Astrocyte of the spinal cord (primary cell): ENCODE measurements at places on chromosomes 12 and 14.

DNA sequence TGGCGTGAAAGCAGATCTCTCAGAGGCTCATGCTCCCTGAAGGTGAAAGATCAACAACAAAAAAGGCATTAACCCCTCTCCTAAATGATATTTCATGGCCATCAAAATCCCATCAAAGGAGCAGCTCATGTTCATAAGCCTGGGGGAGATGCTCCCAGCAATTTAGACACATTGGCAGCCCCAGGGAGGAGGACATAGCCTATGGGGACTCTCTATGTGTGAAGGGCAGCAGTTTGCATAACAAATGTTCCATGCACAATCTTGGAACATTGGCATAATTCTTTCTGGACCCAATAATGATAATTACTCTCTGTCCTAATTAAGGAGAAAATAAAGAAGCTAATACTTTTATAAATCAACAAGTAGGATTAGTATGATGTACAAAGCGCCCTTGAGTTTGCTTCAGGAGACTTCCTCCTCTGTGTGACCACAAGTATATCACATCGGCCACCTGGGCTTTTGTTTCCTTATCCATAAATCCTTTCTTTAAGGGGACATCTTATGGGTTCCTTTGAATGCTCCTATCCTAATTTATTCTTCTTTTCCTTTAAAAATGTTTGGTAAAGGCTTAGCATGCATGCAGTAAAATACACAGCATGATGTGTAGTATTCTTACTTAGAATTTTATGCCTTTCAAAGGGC is 161.9 kb upstream of the PLEKHG7 start:
- DNase-seq: no peak

DNA sequence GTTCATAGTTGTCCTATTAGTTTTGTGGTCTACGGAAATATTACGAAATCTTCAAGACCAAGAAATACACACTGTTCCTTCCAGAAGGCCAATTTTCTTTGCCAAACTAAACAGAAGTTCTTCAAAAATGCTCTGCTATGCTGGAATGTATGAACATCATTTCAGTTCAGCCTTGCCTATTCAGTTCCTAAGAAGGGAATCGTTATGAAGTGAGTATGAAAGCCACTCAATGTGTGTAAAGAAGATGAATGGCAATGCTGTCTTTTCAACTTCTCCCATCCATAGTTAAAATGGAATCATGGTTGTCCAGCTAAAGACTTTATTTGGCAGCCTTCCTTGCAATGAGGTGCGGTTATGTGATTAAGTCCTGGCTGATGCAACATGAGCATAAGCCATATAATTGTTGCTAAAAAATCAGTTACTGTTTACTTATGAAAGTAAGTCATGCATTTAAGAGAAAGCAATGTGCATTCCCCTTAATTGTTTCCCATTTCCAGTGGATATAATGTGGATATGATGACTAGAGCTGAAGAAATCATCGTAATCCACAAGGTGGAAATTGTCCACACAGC is 73.8 kb upstream of the PTPRR start:
- DNase-seq: peak; percentile 87

DNA sequence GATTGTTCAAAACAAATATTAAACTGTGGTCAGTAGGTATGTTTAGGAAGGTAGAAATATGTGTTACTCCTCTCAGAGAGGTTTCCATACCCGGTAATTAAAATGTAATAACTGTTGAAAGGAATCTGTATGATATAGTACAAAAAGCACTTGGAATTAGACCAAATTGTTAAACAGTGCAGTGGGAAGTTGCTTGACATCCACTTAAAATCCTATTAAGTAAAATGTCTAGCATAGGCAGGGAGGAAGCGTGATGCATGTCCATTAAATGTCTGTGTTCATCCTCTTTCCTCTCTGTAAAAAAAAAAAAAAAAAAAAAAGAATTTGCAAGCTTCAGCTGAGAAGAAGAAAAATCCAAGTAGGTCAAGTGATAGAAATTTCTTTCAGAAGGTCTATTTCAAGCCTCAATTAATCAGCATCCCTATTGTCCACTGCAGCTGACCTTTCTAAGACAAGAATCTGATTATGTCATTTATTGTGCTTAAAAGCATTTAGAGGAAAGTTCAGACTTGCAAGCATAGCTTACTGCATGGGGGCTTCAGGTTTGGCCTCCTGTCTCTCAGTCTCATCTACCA is 265.6 kb upstream of the RGS6 start:
- no peak for DNase-seq

DNA sequence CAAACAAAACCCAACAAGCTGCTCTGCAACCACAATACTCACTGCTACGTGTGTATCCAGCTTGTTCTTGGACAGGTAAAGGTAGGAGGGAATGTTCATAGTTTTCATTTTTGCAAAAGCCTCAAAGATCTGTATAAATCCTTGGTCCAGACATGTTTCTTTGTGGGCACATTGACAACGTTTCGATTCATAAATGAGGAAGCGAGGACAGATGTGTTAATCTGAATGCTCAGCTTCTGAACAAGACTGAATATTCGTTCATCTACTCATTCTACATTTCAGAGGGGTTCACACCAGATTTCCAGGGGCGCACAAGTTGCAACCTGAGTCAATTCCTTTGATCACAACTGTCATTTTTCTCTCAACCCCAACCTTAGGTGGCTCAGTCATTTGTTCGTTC is 134.4 kb downstream of the LLPH start:
- no peak for DNase-seq

DNA sequence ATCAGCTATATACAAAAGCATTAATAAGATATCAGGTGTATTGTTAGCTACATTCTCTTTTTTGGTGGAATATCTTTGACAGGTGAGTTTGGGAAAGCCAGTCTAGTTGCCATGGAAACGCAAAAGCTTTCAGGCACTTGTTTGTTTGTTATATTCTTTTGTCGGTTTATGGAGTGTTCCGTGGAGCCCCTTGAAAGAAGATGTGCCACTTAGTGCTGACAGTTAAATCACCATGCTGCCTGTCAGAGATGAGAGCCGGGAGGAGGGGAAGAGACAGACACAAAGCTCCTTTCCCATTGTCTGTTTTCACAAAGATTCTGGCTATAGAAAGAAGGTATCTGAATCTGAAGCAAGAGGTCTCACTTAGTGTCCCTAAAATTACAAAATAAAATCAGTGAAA is 170.8 kb downstream of the SNAPC1 start:
- no peak for DNase-seq

DNA sequence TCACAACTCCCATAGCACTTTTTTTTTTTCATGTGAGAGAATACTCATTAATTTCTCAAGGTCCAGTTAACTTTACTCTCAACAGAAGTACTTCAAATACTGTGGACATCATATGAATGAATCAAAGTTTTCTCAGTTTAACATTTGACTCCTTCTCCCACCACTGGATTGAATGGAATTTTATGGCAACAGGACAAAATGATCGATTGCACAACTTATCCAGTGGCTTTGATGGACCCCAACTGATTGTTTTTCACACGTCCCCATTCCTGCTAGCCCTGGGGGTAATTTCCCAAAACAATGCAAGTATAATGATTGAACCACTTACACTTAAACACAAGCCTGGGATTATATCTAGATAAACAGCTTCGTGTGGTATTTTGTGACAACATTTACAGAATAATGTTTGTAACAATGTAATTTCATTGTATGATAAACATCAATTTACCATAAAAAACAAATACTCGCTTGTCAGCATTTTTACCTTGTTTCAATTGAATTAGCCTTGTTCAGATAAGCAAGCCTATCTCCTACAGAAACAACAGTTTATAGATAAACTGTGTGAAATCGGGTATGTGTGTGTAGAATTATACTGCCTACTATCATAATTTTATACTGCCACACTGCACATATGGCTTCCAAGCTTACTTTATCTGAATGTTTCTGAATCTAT is 60.9 kb downstream of the SOX5 start:
- peak; percentile 15 for DNase-seq

- no peak for DNase-seq
Measured at GRCh38 chr12:26176725-26177124, 18.6 kb upstream of the SSPN start.

GRCh38 chr14:75497191-75497590 is 25.1 kb upstream of the BATF start:
- no peak for DNase-seq

GRCh38 chr12:90947869-90948268 is 7.1 kb downstream of the CCER1 start:
- no peak for DNase-seq

GRCh38 chr12:121223292-121224285 is 13.7 kb downstream of the P2RX4 start:
- no peak for DNase-seq

- no peak for DNase-seq
Measured at GRCh38 chr12:123910761-123911193, 61.9 kb downstream of the CCDC92 start.

DNA sequence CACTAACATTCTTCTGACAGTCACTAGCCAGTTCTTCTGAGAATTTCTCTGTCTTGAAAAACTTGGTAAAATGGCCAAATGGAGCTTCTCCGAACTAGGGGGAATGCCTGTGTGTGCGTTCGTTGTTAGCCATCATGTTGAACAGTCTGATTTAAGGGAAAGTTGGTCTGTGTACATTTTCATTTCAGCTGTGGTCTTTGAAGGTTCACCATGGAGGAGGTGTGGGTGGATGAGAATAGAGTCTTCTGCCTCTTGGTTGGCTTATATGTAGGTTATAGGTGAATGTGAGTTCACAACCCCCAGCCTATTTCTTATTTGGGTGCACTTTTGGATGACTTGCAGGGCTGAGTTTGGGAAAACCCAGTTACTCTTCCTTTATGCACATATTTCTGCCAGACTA is 12.9 kb downstream of the ETV6 start:
- DNase-seq: no peak

GRCh38 chr14:100994756-100995330 is 91.3 kb upstream of the RTL1 start:
- no peak for DNase-seq

DNA sequence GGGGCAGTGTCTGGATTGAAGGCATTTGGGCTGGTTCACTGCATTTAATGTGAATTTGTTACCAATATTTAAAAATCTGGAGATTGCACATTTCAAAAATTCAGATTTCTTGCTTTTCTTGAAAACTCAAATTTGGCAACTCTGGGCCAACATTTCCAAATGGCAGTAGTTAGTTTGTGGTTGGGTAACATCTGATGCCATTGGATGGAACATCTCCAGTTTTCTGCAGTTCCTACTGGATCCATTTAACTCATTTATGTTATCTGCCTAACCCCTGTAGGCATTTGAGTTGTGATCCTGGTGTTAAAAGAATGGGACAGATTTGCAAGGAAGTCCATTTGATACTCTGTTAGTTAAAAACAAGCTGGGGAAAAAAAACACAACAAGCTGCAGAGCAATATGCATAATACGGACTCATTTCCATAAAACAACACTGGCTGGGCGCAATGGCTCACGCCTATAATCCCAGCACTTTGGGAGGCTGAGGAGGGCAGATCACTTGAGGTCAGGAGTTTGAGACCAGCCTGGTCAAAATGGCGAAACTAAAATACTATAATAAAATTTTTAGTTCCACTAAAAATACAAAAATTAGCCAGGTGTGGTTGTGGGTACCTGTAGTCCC is 7.9 kb downstream of the EIF2B2 start:
- no peak for DNase-seq

GRCh38 chr12:104570174-104570907 is 113.6 kb downstream of the CHST11 start:
- DNase-seq: no peak

GRCh38 chr12:58189893-58190292 is 248.5 kb downstream of the ATP23 start:
- DNase-seq: no peak

DNA sequence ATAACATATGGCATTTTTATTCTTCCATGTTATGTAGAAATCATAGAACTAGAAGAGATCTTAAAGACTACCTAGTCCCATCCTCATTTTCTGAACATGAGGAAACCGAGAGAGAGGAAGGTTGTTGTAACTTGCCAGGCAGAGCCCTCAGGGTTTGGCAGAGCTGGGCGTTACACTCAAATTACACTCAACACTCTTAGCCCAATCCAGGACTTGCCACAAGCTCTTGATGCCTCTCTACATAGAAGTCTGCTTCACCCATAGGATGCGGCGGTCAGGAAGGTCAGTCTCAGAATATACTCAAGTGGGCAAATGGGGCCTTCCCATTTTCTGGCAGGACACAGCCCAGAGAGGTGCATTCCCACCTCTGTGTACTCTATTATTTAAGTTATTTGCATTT is 208.1 kb downstream of the ZFP36L1 start:
- DNase-seq: no peak

GRCh38 chr12:103965255-103965589 is 450 bp upstream of the TDG start:
- no peak for DNase-seq

- no peak for DNase-seq
Measured at GRCh38 chr14:101110729-101111619, 207.5 kb upstream of the RTL1 start.

GRCh38 chr12:19397534-19397933 is 41.8 kb upstream of the AEBP2 start:
- DNase-seq: no peak

DNA sequence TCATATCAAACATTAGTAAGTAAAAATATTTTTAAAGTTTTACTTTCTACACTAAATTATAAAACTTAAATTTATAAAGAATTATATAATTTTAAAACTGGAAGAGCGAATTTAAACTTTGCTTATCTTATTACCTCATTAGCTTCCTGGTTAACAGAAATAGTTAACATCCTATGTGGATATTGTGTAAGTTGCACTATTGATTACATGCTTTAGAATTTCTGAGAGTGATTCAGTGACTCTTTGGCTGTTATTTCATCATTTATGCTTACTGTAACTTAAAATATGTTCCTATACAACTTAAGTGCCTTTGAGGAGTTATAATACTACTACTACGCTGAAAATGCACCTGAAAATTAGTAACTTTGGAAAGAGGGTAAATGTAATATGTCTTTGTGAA is 101.4 kb downstream of the FOXA1 start:
- no peak for DNase-seq

- peak; percentile 19 for DNase-seq
Measured at GRCh38 chr12:3230758-3231375, 153.7 kb downstream of the TSPAN9 start.

GRCh38 chr12:100733817-100734593 is 60.6 kb upstream of the ANO4 start:
- DNase-seq: peak; percentile 53

DNA sequence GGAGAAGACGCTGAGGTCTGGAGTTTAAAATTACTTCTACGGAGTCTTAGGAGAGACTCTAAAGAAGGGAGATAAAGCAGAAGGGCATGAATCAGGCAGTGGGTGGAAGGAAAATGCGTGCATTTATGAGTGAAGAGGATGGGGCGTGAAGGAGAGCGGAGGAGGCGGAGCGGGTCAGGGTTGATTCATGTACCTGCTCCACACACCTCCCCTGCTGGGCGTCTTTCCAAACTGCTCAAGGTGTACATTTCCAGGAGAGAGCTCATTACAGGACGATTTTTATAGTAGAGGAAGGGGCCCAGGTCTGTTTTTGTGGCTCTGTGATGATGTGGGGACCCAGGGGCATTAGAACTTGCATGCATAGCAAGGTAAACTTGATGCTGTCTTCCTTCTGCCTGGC is 65.0 kb upstream of the ASPG start:
- no peak for DNase-seq

GRCh38 chr12:68080577-68080976 is 79.0 kb downstream of the IFNG start:
- no peak for DNase-seq

- no peak for DNase-seq
Measured at GRCh38 chr14:74921053-74921620, 1.9 kb downstream of the RPS6KL1 start.

- DNase-seq: no peak
Measured at GRCh38 chr14:78316052-78316451, 145.9 kb downstream of the NRXN3 start.
